CMK (cell line): ENCODE measurements at places on chromosomes 2 and 18.
A peak's percentile ranks its signal among the peaks of the same experiment; 100 is the strongest.

- no peak for DNase-seq
Observed at GRCh38 chr2:79770926-79771325, 258.1 kb downstream of the CTNNA2 start.

DNA sequence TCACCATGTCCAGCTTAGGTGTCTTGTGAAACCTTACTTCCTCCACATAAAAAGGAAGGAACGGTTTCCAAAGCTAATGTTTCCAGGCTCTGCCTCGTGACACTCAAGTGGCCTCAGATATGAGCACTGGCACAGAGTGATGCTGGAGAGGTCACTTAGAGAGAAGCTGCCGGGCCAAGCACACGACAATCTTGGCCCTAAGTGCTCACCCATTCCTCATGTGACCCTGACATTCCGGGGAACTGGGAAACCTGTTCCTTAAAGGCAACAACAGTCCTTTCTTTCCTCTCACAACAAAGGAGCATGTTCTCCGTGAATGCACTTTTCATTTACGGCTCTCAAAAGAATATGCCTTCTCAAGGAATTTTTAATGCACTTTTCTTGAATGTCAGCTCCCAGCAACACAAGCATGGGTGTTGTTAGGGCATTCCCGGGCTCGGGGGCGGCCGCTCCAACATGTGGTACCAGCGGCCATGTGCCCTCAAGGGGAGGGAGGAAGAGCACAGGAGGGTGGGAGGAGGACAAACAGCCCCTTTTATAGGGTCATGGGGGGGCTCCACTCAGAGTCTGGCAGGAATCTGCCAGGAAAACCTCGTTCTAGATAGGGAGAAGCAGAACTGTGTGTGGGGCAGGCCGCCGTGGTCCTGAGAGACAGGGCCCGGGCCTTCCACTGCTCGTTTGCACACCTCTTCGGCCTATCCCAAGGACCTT is 118.6 kb downstream of the MBP start:
- no peak for DNase-seq

DNA sequence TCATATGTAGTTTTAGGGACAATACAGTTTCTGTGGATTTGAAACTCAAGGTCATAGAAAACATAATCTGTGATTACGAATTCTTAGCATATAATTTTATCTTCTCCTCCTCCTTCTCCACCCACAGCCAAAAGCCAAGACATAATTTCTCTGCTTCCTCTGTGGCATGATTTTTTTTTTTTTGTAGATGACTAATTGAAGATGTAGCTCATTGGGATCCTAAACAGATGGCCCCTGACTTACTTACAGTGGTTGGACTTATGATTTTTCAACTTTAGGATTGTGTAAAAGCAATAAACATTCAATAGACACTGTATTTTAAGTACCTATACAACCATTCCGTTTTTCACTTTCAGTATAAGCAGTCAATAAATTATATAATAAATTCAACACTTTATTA is 42.3 kb downstream of the FSIP2 start:
- no peak for DNase-seq

DNA sequence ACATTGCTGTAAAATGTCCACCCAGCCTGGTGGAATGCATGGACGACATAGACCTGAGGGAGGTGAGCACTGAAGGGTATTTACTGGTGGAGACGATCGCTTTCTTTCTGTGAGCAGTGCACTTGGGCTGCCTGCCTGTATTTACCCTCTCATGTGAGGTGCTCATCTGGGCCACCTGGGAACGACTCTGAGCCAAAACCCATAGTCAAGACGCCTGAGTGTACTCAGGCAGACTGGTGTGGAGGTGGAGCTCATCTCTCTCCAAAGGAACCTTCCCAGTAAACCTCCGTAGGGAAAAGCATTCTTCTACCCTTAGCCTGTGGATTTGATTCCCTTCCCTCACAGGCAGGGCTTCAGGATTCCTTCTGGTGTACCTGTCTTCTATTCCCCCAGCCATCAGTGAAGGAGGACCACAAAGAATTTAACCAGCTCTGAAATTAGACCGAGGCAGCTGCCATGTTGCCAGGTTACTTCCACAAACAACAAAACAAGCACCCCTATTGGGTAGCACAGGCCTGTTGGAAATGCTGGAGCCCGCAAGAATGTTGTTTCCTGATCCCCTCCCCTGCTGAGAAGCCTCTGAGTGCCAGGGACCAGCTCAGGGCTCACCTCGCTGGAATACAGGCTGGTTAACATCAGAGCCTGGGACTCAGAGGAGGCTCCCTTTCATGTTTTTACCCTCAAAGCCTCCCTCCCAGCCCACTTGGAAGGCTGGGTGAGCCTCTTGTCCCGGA is 47.5 kb upstream of the TXNDC2 start:
- DNase-seq = no peak

- no peak for DNase-seq
Observed at GRCh38 chr18:38262661-38263060, 697.1 kb upstream of the CELF4 start.

DNA sequence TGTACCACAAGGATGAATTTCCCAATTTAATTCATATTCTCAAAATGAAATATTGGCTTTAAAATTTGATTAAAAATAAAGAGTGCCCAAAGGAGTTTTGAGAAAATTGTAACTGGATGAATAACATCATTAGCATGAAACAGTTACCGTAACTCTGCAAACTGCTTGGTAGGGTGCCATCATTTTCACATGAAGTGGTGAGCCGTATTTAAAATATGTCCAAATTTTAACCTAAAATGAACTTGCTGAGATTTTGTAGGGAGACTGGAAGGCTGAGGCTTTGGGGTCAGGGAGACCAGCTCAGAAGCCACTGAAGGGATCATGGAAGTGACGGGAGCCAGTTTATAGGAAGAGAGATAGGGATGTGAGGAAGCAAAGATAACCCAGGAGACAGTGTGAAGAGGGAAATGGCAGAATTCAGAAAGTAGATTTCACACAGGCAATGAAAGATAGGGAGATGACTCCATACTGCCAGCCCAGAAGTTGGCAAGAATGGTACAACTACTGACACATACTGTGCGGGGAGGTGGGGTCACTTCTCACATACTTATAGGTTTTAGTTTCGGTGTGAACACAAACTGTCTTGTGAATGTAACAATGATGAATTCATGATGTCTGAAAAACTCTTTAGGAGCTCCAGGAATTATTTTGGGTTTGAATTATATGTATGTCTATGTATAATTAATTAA is 53.8 kb downstream of the EFEMP1 start:
- no peak for DNase-seq

- DNase-seq = no peak
Observed at GRCh38 chr18:3260995-3261372, 949 bp upstream of the MYL12B start.

GRCh38 chr2:155363349-155363888 is 664.9 kb downstream of the KCNJ3 start:
- no peak for DNase-seq

- no peak for DNase-seq
Observed at GRCh38 chr18:22796113-22796512, 137.0 kb upstream of the RBBP8 start.

- no peak for DNase-seq
Observed at GRCh38 chr2:68371581-68371980, 6.5 kb downstream of the PLEK start.

DNA sequence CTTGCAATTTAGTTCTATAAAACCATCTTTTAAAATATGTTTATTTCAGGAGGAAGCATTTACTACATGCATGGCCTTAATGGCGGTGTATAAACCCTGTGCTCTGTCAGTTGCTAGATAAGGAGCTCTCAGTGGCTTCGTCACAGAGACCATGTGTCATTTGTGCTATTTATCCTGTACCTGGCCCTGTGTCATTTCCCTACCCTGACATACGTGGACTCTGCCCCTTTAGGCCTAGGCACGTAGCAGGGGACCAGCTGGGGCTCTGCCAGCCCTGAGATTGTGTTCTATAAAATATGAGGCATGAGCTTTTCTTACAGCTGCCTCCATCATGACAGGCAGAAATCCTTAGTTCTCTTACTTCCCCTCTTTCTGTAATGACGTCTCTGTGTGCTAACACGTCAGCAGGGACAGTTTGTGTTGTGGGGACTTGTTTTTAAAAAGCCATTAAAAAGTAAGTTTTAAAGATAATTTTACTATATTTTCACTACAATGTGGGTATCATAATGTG is 88.0 kb downstream of the ITGB1BP1 start:
- no peak for DNase-seq

DNA sequence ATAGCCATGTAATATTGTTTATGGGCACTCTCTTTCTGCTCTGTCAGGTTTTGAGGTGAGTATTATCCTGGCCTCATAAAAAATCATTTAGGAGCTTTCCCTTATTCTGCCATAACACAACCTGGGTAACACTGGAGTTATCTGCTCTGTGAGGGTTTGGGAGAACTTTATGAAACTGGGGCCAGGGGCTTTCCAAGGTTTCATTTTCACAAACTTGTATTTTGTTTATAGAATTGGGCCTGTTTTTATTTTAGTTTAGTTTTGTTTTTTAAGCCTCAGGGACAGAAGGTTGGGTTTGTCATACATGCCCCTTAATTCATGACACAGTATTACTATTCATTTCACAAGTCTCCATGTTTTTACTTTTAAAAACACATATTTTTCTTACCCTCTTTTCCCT is 83.5 kb downstream of the IRS1 start:
- DNase-seq = no peak

GRCh38 chr2:201122276-201122675 is 6.3 kb downstream of the CFLAR start:
- no peak for DNase-seq

DNA sequence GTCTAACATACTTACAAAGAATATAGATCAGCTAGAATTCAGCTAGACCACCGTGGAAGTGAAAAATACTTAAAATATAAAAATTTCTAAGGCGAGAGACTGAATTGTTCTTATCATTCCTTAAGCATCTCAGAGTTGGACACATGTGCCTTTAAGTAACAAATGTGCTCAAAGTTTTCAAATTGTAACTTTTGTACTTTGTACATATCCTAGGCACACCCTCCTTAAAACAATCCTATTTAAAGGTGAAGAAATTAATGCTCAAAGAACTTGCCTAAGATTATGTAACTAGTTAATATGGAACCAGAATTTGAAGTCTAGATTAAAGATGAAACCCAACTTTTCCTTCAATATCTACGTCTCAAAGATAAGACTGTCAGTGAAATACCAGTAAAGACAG is 74.1 kb downstream of the EML4 start:
- no peak for DNase-seq

GRCh38 chr2:179606141-179606540 is 255.3 kb downstream of the ZNF385B start:
- no peak for DNase-seq

GRCh38 chr2:28952836-28953211 is 28.3 kb upstream of the TOGARAM2 start:
- peak; percentile 77 for DNase-seq
